Subcutaneous adipose tissue (tissue), 4 donors: ENCODE measurements at places on chromosomes 16 and 17. TPM values are rescaled to one million over a fixed set of nuclear protein-coding genes. Genes with fewer than 3 reads are reported as not detected.

Gene PLLP
- 2.3 TPM for total RNA-seq

Gene SOX9
- 5.1 TPM for total RNA-seq

Gene BEAN1
- not detected for total RNA-seq

Gene RPL23
- 2,739 TPM for total RNA-seq

Gene PRDM7
- total RNA-seq = not detected

Gene FLCN
- 123 TPM for total RNA-seq

Gene NGFR
- total RNA-seq = 0.51 TPM

Gene NPIPA3
- total RNA-seq = not detected

Gene HOXB4
- 2.0 TPM for total RNA-seq

Gene NEUROD2
- total RNA-seq = not detected

Gene BCL6B
- total RNA-seq = 1.5 TPM

Gene FOXC2
- not detected for total RNA-seq

Gene DLG4
- total RNA-seq = 6.8 TPM

Gene CES5A
- not detected for total RNA-seq

Gene PSMC5
- total RNA-seq = 66.5 TPM

Gene CSF3
- total RNA-seq = not detected

Gene ODAD4
- total RNA-seq = 0.51 TPM

Gene SLFN12
- total RNA-seq = 14.9 TPM

Gene RHBDF2
- total RNA-seq = 38.5 TPM

Gene SHISA9
- 0.19 TPM for total RNA-seq
